NCI-H1092 (cell line): ENCODE measurements at places on chromosomes 1 and 21.

DNA sequence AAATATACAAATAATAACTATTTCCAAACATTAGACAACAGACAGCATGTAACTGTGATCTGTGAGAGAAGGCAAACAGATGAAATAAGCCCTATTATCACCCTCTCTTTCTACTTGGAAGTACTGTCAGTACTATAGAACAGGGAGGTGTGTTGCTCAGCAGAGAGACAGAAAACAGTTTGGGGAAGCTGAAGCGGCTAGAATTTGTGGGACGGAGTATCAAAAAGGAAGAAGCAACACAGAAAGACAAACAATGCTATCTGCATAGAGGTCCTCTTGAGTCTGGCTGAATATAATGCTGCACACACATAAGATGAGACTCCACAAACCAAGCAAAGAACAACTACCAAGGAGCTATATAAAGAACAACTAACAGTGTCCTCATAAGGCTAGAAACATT, 59.4 kb downstream of the ZZZ3 start:
- no peak for DNase-seq

GRCh38 chr1:54280651-54281050, 80.7 kb downstream of the MRPL37 start:
- no peak for DNase-seq

DNA sequence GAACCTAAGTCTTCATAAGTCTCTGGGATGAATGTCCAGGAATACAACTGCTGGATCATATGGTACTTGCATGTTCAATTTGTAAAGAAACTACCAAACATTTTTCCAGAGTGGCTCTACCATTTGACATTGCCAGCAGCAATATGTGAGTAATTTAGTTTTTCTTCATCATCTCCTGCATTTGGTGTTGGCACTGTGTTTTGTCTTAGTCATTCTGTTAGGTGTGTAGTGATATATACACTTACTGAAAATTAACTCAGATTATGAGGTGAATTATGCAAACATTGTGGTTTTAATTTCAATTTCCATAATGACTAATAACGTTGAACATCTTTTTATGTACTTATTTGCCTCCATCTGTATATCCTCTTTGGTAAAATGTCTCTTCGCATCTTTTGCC, 138.7 kb downstream of the LRRC40 start:
- no peak for DNase-seq

DNA sequence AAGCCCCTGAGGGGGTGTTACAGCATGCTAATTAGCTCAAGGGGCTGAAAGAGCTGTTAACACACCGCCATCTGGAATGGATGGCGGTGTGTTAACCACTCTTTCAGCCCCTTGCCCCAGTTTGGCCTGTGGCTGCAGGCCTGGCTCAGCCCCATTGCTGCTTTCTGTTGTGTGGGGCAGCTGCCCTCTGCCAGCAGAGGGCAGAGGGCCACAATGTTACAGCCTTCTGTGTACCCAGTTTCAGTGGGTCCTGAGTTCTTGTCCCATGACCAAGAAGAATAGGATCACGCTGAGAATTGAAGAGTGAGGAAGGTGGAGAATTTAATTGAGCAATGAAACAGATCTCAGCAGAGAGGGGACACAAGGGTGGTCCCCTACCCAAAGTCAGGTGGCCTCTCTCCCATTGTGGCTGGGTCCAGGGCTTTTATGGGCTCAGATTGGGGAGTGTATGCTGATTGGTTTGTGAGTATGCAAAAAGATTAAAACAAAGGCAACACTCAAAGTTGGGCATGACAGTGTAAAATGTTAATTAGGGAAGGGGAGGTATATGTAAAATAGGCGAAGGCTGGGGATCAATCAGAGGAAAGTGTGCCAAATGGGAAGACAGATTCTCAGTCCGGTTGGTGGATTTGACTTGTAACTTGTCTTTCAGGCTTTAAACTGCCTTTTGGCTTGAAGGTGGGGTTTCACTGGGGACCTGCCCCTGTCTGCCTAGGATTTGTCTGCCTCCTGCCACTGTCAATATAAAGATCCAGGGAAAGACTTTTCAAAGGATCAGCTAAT, 142.2 kb downstream of the RABGAP1L start:
- no peak for DNase-seq

DNA sequence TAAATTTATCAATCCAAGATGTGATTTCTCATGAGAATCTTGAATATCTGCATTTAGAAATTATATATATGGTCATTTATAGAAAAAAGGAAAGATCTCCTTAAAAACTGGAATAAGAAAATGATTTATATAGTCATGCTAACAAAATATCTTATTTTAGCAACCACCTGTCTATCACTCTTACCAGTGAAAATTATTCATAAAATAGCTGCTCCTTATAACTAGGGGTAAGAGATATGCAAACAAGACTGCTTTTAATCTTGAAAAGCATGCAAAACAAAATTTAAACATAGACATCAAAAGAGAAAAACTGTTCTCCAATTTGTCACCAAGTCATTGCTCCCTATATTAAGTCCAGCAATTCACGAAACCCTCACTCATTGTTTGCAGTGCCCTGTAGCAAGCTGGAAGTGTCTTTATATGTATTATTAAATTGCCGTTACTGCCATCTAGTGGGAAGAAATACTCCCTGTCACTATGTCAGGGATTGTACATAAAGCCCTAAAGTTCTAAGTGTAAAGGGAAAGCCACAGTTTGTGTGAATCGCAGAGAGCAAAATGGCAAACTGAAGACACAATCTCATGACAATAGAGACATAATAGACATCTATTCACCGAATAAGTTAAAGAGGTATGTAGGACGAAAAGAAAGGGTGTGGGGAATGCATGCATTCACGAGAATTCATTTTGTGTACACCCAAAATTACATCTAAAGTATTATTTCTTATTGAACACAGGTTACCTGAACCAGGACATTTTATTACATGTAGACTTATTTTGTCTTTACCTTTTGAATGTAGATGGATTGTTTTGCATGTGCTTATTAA, 600.5 kb downstream of the USP25 start:
- DNase-seq: peak; percentile 77

DNA sequence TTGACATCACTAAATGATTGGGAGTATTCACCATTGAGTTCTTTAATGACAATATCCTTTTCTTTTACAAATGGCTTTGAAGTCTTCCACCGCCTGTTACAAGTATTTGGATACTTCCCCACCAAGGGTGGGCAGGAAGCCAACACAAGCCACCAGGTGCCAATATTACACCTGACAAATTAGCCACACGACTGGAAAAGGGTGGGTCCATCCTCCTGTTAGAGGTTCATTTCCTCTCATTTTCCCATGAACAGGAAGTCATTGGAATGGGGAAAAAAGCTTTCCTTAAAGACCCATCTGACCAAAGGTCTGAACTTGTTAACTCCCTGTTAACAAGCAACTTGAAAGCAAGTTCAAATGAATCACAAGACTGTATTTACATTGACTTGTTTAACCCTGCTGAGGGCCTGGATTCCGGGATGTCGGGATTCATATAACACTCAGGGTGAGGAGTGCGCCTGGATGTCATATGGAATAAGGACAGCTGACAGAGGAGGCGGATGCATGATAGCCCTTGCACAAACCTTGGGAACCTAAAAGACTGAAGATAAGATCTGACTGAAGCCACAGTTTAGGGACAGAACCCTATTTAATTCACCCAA, 40.5 kb upstream of the PROX1 start:
- no peak for DNase-seq

GRCh38 chr1:109716570-109717090, 4.6 kb downstream of the GSTM5 start:
- DNase-seq: no peak

DNA sequence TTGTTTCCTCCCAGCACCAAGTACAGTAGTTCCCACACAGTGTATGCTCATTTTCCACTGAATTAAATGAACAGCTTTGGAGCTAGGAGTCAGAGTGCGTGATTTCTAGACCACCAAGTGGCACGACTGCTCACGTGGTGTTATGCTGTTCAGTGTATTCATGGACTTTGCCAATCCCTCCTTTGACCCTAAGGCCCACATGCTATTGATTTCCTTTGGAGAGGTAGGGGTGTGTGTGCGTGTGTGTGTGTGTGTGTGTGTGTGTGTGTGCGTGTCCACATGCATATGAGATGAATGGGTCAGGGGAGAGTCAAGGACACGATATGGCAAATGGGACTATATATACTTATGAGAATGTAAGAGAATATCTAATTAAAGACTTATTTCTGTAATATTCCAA, 177.2 kb downstream of the LMX1A start:
- no peak for DNase-seq

- DNase-seq: no peak
These were observed 10.5 kb downstream of the DNAH14 start for GRCh38 chr1:224939844-224940425.

- DNase-seq: no peak
These were observed 69.2 kb downstream of the ROR1 start for GRCh38 chr1:63843010-63843409.

GRCh38 chr1:8629241-8630091, 188.0 kb downstream of the RERE start:
- DNase-seq: no peak

DNA sequence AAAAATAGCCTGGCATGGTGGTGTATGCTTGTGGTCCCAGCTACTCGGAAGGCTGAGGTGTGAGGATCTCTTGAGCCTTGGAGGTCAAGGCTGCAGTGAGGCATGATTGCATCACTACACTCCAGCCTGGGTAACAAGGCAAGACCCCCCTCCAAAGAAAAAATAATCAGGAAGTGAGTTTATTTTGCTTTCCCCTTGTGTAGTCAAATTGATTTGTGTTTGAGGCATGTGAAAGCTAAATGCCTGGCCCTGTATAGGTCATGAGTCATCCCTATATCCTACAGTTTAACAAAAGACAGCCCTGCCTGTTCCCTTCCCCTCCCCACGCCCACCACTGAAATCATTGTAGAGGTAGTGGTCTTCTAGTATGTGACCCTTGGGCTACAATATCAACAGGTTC, 241.4 kb upstream of the JUN start:
- DNase-seq: no peak

DNA sequence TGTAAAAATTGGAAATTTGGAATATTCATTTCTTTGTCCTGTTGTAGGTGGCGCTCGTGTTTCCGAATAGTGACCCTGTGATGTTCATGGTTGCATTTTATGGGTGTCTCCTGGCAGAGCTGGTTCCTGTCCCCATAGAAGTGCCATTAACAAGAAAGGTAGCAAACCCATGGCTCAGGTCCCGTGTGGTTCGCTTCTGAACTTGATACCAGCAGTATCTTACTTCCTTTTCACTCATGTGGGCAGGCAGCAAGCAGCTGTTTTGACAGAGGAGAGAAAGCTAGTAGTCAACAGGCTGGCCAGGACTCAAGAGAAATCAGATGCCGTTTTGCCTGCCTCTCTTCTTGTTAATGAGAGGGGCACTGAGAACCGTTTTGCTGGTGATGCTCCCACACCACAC, 72.8 kb downstream of the S100B start:
- no peak for DNase-seq

DNA sequence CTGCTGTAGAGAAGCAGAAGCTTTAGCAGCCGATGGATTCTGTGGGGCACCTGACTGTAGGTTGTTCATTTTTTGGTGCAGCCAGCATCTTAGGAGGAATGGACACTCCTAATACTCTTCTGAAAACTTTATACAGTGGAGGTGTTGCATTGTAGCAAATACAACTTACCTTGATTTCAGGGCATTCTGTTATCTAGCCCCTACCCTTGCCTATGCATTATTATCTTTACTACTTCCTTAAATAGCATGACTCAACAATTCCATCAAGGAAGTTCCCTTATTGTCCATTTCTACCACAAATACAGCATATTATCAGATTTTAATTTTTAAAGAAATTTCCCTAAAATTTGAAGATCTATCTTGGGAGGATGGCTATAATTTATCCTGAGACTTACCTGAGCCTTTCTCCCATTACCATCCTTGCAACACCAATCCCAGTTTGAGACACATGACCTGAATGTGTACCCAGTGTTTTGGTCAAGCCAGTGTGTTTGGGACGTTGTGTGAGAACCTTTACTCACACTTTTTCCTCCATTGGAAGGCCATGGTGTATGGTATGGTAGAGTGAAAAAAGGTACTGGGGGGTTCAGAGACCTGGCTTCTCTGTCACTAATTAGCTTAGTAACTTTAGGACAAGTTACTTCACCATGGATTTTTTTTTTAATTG, 9.2 kb downstream of the POU2F1 start:
- DNase-seq: no peak
